ENCODE measurements at places on chromosomes 6 and 20. TPM values are rescaled to one million over a fixed set of nuclear protein-coding genes. Genes with fewer than 3 reads are reported as not detected.

Gene SPATA25
- not detected for total RNA-seq

Gene LINC00237
- not detected for total RNA-seq

Gene ARMC12
- total RNA-seq, result not detected

Gene TOMM6
- total RNA-seq, result 308 TPM

Gene ADGRF4
- total RNA-seq, result 3.1 TPM

Measured in hair follicular keratinocyte (primary cell).